Right lobe of liver (tissue), 6 donors: ENCODE measurements at places on chromosomes 11 and 22. TPM values are rescaled to one million over a fixed set of nuclear protein-coding genes. Genes with fewer than 3 reads are reported as not detected.
A peak's percentile ranks its signal among the peaks of the same experiment; 100 is the strongest.

Gene LYVE1
- total RNA-seq, result 9.3 TPM

Gene CSNK2A3
- total RNA-seq, result 0.65 TPM

Gene MPZL2
- total RNA-seq, result 13.0 TPM

- DNase-seq, result no peak
Observed at GRCh38 chr22:40666151-40666848, 13.0 kb upstream of the MCHR1 start.

GRCh38 chr11:75240311-75241035 lies at the start of gene TPBGL:
TSS of gene TPBGL (plus strand) at chr11:75240774. CDS start at chr11:75241050, 276 bp downstream.
- peak; percentile 47 for DNase-seq
